ENCODE measurements at places on chromosomes 16 and 17.

- no peak for DNase-seq
Observed at GRCh38 chr16:66728117-66728787, 23.2 kb downstream of the DYNC1LI2 start.

DNA sequence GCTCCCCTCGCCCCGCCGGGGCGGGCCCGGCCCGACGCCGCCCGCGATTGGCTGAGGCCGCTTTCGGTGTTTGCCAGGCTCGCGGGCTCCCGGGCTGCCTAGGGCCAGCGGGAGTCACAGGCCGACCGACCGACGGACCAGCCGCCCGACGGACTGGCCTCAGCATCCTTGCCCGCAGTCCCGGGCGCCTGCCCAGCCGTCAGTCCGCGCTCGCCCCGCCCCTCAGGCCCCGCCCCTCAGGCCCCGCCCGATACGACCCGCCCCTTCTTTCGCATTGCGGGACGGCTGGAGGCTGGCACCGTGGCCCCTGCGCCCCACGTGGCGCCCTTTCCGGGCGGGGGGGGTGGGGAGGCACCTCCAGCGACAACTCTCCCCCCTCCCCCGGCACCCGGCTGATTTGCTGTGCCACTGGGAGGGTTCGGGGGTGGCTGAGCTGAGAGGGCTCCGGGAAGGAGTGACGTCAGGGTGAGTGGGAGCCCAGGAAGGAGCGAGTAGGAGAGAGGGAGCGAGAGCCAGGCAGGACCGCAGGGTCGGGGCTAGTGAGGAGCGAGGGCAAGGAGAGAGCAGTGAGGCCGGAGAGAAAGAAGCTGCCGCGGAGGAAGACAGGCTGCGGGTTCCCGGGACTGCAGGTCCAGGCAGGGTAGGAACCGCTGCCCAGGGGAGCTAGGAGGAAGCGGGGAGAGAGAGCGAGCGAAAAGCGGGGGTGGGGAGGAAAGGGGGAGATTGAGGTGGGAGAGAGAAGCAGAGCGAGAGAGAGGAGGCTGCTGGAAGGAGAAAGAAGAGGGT lies at the start of gene ASPHD1:
Gene ASPHD1 (plus strand): TSS at position 387 of the 786 bp plus-strand sequence. CDS start 484 bp downstream, outside the sequence.
- DNase-seq = peak; percentile 57

DNA sequence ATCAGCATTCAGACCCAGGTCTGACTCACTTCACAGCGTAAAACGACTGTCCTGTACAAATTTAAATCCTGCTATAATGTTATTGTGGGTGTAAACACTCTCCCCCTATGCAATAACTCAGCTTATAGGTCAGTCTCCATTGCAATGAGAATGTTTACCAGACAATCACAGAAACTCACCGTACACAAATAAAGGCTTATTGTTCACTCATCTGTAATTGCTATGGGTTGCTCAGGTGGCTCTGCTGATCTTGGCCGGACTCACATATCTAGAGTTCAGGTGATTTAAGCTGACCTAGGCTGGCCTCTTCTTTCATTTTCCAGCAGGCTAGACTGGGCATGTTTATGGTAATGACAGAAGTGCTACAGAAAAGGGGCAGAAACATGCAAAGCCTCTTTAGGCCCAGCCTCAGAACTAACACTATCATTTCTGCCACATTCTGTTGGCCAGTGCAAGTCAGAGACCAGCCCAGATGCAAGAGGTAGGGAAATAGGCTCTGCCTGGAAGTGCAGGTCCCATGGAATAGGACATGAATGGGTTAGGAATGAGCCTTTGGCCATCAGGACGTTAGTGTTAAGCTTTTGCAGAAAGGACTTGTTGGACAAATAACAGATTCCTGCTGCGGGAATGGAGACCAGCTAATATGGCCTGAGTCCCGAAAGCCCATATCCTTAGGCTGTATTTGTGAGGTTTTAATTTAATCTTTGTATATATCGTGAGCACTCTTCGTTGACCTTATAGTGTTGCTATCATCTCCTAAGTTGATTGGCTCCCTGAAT lies 44.0 kb downstream of the HLF start:
- no peak for DNase-seq

DNA sequence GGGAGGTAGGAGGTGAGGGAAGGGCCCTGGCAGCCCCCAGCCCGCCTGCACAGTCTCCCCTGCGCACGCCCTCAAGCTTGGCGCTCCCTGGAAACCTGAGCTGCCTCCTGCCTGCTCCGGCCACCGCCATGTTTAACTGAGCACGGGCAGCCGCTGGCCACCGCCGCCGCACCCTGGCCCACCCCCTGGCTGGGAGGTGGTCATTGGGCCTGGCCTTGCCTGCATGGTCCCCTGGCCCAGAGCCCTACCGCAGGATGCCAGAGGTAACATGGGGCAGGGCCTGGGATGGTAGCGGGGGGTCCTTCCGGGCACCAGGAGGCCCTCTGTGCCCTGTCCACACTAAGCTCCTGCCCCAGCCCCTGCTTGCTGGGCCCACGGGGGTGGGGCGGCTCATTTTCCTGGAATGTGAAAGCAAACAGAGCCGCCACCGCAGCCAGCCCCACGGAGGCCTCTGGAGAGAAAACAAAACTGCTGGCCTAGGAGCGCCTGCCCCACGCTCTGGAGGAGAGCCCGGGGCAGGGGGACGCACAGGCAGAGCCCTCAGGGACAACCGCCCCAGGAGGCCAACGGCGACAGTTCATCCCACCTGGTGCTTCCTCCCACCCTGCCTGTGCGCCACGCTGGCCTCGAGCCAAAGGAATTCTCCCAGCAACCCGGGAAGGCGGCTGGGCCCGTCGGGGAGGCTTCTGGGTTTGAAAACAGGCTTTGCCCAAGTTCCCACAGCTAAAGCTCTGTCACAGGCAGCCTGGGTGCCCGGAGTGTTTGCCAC lies 8.9 kb downstream of the NHERF2 start:
- DNase-seq = peak; percentile 74

GRCh38 chr16:47469227-47469626 lies 8.1 kb downstream of the PHKB start:
- DNase-seq = no peak

DNA sequence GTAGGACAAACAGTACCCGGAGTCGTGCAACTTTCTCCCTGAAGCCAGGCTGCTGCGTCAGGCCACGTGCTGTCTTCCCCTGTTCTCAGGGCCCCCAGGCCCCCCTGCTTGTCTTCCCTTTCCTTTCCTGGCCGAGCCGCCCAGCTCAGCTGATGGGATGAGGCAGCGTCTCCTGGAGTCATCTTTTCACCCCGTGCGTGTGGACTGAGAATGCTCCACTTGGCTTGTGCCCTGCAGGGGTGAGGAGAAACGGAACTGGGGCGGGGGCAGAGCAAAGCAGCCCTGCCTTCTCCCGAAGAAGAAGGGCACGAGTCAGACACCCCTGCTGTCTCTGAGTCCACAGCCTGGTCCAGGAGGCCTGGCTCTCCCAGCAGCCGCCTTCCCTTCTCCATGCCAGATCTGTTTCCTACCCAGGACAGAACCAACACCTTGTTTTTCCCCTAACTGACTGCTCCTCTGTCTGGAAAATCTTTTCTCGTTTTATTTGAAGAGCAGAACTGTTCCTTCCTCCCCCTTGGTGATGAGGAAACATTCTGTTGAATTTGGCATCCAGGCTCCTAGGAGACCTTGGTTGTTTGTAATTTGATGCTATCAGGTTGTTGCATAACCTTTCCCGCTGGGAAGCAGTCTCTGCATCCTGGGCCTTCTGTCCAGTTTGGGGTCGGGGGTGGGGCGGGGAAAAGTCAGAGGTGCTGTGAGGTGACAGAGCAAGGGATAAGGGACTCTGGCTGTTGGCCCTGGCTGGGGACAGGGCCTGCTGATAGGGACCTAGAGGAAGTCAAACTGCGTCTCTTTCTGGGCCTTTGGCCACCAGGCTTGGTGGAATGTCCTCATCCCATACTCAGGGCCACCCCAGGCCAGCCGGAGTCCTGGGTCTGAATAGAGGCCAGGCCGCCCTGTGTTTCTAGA lies 78.8 kb downstream of the WIPI1 start:
- peak; percentile 96 for DNase-seq

DNA sequence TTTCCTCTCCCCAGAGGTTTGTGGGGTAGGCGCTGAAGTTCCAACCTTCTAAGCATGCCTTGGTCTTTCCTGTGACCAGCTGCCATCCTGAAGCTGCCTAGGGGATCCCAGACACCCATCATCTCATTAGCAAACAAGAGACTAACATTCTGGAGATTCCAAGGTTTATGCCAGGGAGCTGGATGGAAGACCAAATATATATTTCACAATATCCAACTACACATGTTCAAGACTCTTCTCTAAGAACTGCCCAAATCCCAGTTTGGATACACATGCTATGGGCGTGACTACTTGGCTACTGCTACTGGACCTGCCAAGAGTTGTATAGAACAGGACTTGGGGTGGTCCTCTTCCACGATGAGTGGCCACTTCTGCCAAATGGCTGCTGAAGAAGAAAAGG lies 93.0 kb upstream of the RCVRN start:
- no peak for DNase-seq

DNA sequence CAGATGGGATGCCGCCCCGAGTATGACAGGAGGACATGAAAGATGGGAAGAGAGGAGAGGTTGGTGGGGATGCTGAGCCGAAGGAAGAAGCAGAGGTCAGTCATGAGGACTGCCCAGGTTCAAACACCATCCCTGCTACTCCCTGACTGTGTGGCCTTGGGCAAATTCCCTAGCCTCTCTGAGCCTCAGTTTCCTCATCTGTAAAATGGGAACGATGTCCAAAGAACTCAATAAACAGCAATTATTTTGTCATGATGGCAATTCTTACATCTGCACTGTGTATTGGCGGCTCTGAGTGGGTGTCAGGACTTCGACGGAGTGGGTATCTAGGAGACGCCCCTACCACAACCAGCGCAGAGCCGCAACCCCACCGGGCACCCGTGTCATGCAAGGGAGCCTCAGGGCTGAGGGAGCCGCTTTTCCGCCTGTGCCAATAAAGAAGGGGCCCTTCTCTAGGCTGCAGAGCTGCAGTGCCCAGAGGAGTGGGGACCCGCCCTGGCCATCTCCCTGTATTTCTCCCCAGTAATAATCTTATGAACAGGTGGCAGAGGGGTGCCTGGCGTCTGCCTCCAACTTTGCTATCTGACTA lies 173.2 kb downstream of the ZNF423 start:
- DNase-seq = no peak

DNA sequence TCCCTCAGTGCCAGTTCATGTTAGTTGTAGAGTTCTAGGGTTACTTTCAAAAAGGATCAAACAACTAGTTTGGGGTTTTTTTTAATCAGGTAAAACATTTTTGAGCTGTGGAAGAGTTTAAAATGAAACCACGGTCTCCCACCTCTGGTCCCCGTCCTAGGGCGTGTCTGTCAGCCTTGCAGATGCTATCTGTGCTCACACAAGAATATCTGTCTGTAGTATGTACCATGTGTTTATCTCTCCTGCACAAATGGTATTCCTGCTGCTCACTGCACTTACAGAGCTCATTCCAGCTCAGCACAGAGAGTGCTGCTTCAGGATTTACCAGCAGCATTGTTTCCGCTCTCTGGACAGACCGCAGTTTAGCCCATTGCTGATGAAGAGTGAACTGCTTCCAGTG lies 38.9 kb downstream of the UBN1 start:
- no peak for DNase-seq

DNA sequence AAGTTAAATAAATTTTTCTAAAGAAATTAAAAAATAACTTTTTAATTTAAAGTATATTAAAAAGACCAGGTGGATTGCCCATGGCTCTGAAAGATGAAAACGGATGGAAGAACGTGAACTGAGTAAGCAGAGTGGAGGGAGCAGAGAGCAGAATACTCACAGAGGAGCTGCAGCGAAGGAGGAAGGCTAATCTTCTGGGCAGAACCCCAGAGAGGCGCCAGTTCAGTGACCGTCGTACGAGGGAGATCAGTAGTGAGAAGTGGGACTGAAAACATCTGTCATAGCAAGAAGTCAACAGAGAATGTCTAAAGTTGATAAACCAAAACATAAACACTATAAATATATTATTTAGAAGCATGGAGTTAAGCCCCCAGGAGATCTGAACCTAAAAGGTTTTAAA lies 34.9 kb downstream of the UBE2G1 start:
- no peak for DNase-seq

- no peak for DNase-seq
Observed at GRCh38 chr17:80385046-80385445, 29.9 kb upstream of the ENDOV start.

- DNase-seq = no peak
Observed at GRCh38 chr17:80558046-80558445, 13.4 kb downstream of the RPTOR start.

- DNase-seq = no peak
Observed at GRCh38 chr17:19313066-19313745, 49.3 kb downstream of the B9D1 start.

- DNase-seq = no peak
Observed at GRCh38 chr16:73965591-73965990, 331.0 kb upstream of the PSMD7 start.

- DNase-seq = no peak
Observed at GRCh38 chr16:66228792-66229191, 137.7 kb upstream of the CDH5 start.

DNA sequence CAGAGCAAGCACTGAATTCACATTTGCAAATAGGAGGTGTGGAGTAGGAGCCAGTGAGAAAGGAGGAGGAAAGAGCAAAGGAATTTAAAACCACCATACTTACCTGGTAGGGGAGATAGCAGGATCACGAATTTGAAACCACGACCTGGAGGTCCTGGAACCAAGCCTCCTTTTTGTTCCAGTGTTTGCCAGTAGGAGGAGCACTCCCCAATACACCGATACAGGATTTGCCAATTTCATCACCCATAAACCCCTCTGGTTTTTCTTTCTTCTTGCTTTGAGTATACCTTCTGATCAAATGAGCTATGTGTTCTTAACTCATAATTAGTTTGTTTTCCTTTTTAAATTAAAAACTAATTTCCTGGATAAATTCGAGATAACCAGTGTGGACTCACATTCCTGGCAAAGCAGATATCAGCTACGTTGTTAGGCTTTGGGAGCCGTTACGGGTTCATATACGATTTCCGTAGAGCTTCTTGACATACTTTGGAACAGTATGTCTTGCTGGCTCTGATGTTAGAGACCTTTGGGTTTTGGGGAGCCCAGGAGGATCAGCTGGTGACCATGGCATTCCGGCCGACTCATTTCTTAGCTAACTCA lies 22.7 kb downstream of the BCO1 start:
- no peak for DNase-seq

GRCh38 chr17:4130715-4131114 lies 12.1 kb downstream of the ZZEF1 start:
- DNase-seq = peak; percentile 47

DNA sequence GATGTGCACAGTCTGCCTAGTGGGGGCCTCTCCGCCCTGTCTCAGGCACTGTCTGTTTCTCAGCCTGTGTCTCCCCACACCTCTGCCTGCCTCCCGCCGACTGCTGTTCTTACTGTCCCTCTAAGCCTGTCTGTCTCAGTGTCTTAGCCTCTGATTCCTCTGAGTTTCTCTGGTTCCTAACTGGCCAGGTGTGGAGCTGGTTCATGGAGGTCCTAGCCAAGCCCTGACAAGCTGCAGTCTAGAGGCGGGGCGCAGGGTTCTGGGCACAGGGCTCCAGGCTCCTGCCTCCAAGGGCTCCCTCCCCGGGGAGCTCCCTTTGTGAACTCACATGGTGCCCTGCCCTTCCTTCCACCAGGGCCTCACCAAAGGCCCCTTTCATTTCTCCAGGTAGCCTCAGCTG lies 19.4 kb downstream of the C17orf100 start:
- DNase-seq = no peak

- no peak for DNase-seq
Observed at GRCh38 chr16:51710186-51710585, 559.1 kb upstream of the SALL1 start.
